ENCODE measurements at places on chromosomes 3 and 15.

DNA sequence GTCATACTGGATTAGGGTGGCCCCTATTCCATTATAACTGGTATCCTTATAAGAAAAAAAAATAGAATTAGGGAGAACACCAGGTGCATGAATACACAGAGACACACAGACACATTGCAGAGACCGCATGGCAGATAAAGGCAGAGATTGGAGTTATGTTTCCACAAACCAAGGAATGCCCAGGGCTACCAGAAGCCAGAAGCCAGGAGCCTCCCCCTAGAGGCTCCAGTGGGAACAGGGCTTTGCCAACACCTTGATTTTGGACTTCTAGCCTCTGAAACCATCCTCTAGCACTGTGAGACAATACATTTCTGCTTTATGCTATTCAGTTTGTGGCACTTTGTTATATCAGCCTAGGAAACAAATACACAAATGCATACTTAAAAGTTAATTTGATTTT lies 10.4 kb downstream of the GOLM2 start:
- no peak for DNase-seq

DNA sequence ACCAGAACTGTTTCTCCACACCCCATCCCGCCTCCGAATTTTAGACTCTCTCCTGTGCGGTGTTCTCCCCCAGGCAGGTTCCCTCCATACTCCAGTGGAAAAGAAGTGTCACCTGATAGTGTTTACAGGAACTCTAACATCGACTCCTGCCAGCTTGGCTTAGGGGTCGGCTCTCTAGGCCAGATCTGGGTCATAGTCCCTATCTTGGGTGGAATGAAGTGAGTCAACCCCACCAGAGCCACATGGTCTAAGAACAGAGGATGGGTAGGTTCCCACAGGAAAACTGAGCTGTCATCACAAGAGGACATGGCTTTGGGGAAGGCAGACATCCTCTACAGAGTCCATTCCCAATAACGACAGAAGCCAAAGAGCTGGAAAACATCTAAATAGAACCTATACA lies 5.9 kb downstream of the BCL2L10 start:
- DNase-seq, result no peak

DNA sequence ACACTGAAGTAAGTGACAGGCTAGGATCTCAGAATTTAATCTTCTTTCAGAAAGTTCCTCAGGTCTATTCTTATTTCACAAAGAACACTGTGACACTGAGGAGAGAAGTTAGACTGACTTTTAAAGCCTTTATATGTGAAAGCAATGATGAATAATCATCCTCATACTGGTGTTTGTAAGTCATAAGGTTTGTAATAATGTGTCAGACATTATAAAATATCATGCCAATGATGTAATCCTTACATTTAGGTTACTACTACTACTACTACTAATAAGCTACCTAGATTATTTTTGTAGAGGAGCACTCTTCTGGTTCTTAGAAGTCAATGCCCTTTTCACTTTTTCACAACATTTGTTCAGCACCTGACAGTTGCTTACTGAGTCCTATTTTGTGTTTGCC lies 33.4 kb downstream of the FANCD2OS start:
- no peak for DNase-seq

DNA sequence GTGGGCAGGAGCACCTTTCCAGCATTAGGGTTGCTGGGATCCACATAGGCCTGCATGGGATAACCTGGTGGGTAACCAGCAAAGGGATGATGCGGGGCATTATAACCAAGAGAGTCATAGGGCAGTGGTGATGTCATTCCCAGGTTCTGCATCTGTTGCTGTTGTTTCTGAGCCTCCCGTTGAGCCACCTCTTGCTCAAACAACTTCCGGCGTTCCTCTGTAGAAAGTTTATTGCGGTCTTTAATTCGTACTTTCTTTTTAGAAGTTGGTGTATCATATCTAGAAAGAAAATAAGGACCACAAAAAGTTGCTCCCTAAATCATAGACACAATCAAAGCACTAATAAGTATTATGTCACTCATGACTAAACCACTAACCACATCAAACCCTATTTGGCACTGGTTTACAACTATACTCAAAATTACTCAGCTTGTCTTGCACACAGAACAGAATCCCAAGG lies 77.8 kb downstream of the NBEAL2 start:
- no peak for DNase-seq

DNA sequence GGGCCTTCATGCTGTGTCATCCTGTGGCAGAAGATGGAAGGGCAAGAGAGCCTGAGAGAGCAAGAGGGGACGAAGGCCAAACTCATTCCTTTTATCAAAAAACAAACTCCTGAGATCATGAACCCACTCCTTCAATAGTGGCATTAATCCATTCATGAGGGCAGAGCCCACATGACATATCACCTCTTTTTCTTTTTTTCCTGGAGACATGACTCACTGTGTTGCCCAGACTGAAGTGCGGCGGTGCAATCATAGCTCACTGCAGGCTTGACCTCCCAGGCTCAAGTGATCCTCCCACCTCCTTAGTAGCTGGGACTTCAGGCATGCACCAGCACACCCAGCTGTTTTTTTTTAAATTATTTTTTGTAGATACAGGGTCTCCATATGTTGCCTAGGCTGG lies 92.0 kb upstream of the RNU6-1 start:
- DNase-seq, result no peak

- no peak for DNase-seq
Measured at GRCh38 chr3:194150252-194150934, 14.4 kb downstream of the HES1 start.

DNA sequence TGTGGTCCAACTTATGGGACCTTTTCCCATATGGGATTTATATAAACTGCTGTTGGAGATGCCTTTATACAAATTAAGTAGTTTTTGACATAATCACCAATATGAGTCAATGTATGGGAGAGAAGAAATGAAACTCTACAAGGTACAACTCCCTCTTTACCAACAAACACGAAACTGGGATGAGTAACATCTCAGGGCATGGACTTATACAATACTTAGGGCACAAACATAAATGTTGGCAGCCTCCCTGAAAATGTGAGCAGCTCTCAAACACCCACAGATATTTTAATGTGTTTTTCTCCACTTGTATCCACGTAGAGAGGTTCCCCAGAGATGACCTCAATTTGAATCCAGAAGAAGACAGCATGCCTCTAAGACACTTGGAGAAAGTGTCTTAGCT lies 161.6 kb downstream of the MAGI1 start:
- DNase-seq, result no peak
